Adrenal gland (tissue), 19 donors: ENCODE measurements at places on chromosomes 13 and 19. TPM values are rescaled to one million over a fixed set of nuclear protein-coding genes. Genes with fewer than 3 reads are reported as not detected.

ZNF571 gene
- total RNA-seq = 5.8 TPM

LILRB2 gene
- 0.50 TPM for total RNA-seq

C1QTNF9B gene
- total RNA-seq = not detected

ZSCAN18 gene
- total RNA-seq = 80.5 TPM

CYP2A7 gene
- total RNA-seq = not detected

PGLYRP1 gene
- not detected for total RNA-seq

PLA2G4C gene
- 49.6 TPM for total RNA-seq

IZUMO2 gene
- not detected for total RNA-seq

- H3K36me3 ChIP-seq = no peaks in the 10 kb centered on the region
- H3K27me3 ChIP-seq = no peaks in the 10 kb centered on the region
- no peak overlapping the region for H3K4me3 ChIP-seq
- no peak for DNase-seq
Observed at GRCh38 chr13:34153428-34154180, 335.7 kb downstream of the RFC3 start.

DNA sequence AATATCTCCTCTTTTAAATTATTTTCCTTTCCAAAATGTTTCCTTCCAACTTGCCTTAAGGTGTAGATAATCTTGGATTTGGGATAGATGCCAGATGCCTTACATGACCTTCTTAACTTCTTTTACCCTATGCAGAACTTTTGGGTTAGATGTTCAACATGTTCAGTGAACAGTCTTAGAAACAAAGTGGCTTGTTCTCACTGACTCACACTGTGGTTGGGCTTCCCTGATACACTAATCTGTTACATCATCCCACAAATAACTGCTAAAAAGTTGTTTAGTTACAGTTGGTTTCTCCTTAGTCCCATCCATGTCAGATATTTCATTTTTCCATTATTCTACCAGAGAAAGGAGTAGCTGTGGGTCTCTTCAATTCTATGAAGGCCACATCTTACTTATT, 2638.2 kb downstream of the PCDH9 start:
- DNase-seq = no peak
- H3K27me3 ChIP-seq = no peaks in the 10 kb centered on the region
- H3K36me3 ChIP-seq = no peaks in the 10 kb centered on the region
- no peak overlapping the region for H3K27ac ChIP-seq
- no peak overlapping the region for H3K4me3 ChIP-seq

DNA sequence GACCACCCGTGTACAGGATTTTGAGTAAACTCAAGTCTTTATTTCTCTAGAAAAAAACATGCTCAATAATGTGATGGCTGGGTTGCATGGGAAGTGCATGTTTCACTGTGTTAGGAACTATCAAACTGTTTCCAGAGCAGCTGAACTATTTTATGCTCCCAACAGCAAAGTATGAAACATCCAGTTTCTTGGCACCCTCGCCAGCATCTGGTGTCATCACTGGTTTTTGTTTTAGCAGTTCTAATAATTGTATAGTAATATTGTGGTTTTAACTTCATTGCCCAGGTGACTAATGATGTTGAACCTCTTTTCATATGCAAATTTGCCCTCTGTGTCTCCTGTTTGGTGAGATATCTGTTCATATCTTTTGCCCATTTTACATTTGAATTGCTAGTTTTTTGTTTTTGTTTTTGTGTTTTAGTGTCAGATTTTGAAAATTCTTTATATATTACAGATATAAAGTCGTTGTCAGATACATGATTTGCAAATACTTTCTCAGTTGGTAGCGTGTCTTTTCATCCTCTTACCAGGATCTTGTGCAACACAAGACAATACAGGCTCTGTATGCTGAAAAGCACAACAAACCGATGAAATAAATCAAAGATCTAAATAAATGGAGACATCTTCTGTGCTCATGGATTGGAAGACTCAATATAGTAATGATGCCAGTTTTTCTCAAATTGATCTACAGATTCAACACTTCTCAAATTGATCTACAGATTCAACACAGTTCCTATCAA, 87.8 kb downstream of the IPO5 start:
- no peaks in the 10 kb centered on the region for H3K27me3 ChIP-seq
- H3K36me3 ChIP-seq = no peaks in the 10 kb centered on the region
- H3K27ac ChIP-seq = no peak overlapping the region

DNA sequence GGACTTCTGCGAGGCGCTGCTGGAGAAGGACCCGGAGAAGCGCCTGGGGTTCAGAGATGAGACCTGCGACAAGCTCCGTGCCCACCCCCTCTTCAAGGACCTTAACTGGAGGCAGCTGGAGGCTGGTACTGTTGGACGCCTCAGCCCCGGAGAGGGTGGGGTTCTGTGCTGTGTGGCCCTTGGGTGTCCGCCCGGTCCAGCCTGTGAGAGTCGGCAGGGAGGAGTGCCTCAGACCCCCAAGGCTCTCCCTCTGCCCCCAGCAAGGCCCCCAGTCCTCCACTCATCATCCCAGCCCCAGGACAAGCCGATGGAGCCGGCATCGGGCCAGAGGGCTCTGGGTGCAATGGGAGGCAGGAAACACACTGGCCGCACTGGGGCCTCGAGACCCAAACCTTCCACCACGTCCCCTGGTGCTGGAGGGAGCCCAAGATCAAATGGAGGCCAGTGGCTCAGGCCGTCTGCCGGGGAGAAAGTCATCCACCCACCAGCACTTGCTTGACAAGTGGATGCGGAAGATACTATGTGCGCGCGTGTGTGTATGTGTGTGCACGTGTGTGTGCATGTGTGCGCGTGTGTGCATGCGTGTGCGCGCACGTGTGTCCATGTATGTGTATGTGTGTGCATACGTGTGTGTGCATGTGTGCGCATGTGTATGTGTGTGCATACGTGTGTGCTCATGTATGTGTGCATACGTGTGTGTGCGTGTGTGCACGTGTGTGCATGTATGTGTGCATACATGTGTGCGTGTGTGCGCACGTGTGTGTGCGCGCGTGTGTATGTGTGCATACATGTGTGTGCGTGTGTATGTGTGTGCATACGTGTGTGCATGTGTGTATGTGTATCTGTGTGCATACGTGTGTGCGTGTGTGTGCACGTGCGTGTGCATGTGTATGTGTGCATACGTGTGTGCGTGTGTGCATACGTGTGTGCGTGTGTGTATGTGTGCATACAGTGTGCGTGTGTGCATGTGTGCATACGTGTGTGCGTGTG, 25.8 kb upstream of the TMEM255B start:
- H3K4me1 ChIP-seq = no peaks in the 10 kb centered on the region
- H3K27ac ChIP-seq = no peak overlapping the region
- DNase-seq = no peak
- no peaks in the 10 kb centered on the region for H3K36me3 ChIP-seq
- no peak overlapping the region for H3K4me3 ChIP-seq
- H3K27me3 ChIP-seq = peaks cover 5% of the 10 kb centered on the region

- no peaks in the 10 kb centered on the region for H3K36me3 ChIP-seq
- DNase-seq = no peak
- H3K27ac ChIP-seq = no peak overlapping the region
- no peaks in the 10 kb centered on the region for H3K27me3 ChIP-seq
Observed at GRCh38 chr19:1647501-1648458, 4.6 kb downstream of the TCF3 start.

- no peak overlapping the region for H3K4me3 ChIP-seq
- H3K4me1 ChIP-seq = peaks cover 21% of the 10 kb centered on the region
- no peak overlapping the region for H3K27ac ChIP-seq
- DNase-seq = no peak
- peaks cover 16% of the 10 kb centered on the region for H3K36me3 ChIP-seq
Observed at GRCh38 chr19:3194106-3195087, 8.7 kb downstream of the NCLN start.

GRCh38 chr13:46359714-46360113, 27.3 kb downstream of the RUBCNL start:
- H3K4me1 ChIP-seq = no peaks in the 10 kb centered on the region
- H3K27ac ChIP-seq = no peak overlapping the region
- H3K27me3 ChIP-seq = no peaks in the 10 kb centered on the region
- no peaks in the 10 kb centered on the region for H3K36me3 ChIP-seq

GRCh38 chr19:47155148-47155547, 24.5 kb downstream of the SAE1 start:
- H3K27me3 ChIP-seq = no peaks in the 10 kb centered on the region
- H3K36me3 ChIP-seq = no peaks in the 10 kb centered on the region
- no peak overlapping the region for H3K4me3 ChIP-seq
- H3K27ac ChIP-seq = no peak overlapping the region
